Lung microvascular endothelial cell (primary cell): ENCODE measurements at places on chromosomes 6 and 20. TPM values are rescaled to one million over a fixed set of nuclear protein-coding genes. Genes with fewer than 3 reads are reported as not detected.

DNA sequence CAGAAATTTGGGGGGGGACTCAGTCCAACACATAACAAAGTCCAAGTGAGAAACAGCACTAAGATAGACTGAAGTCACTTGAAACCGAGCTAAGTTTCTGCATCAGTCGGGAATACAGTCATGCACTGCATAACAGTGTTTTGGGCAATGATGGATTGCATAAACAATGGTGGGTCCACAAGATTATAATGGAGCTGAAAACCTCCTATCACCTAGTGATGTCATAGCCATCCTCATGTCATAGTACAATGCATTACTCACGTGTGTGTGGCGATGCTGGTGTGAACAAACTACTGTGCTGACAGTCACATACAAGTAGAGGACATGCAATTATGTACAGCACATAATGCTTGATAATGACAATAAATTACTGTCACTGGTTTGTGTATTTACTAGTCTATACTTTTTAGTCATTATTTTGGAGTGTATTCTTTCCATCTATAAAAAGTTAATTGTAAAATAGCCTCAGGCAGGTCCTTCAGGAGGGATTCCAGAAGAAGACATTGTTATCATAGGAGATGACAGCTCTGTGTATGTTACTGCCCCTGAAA is 154.5 kb upstream of the ECI2 start:
- no peak for DNase-seq

GRCh38 chr6:161406646-161407045 is 132.8 kb upstream of the AGPAT4 start:
- DNase-seq, result no peak

- no peak for DNase-seq
Measured at GRCh38 chr20:23363257-23363649, 1.3 kb downstream of the GZF1 start.

DNA sequence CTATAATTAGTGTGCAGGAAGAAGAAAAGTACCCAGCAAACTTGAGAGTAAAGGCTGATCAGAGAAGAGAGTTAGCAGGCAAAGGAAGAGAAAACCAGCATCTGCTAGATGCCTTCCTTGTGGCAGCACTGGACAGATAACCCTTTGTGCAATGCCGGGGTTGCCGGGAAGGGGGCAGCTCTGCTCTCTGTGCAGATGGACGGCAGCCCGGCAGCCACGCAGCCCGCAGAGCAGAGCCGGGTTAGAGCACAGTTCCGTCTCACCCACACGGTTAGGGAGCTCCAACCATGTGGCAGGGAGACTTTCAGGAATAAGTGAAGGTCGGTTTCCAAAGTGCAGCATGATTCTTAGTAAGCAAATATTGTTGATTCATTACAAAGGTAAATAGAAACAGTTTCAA is 80.0 kb upstream of the RPS6KA2 start:
- peak; percentile 49 for DNase-seq

- no peak for DNase-seq
Measured at GRCh38 chr6:148081076-148081475, 261.6 kb upstream of the SASH1 start.

- no peak for DNase-seq
Measured at GRCh38 chr6:36954262-36954931, at the start of gene PI16. PI16 (plus strand) TSS chr6:36954738; CDS start chr6:36954761, 23 bp downstream.

GRCh38 chr6:89927791-89928550 is 33.7 kb downstream of the GJA10 start:
- DNase-seq, result peak; percentile 86

DNA sequence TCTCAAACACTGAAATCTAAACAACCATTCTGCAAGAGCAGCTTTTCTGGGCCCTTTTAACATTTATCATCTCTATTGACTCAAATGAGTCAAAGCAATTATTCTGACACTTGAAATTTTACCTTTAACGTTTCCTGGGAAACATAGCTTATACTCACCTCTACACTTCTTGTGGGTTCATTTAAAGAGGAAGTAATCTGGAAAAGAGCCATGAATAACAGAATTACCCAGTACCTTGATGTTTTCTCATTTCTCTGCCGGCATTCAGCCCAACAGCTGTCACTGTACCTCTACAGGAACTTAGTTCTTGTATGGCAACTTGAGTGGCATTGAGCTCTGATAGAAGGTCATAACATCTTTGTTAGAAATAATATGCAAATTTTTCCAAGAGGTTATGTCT is 272.2 kb downstream of the KCNQ5 start:
- no peak for DNase-seq

CLVS2 gene
- total RNA-seq, result not detected in 2 replicates
